Vagina (tissue), 2 donors: ENCODE measurements at places on chromosomes 13 and 19.

DNA sequence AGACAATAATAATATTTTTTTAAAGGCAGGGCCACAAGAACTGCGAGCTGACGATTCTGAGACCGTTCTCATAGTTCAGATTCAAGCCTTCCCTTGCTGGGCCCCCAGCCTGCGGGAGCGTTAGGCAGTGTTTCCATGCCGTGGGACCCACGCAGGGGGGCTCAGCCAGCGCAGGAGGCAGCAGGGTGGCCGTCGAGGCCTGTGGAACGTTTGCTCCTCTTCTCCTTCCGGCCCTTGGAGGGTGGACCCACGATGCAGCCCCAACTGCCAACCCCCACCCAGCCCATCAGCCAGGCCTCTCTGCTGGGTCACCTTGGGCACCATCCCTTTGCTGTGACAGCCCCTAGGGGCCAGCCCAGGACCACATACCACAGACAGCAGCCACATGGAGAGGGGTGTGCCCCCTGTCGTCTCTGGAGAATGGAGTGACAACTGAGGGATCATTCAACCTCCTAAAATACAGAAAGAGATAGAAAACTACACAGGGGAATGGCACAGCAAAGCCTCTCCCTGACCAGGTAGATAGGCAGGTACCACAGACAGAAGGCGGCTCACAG, 46.8 kb downstream of the PDCD5 start:
- no peak for DNase-seq

DNA sequence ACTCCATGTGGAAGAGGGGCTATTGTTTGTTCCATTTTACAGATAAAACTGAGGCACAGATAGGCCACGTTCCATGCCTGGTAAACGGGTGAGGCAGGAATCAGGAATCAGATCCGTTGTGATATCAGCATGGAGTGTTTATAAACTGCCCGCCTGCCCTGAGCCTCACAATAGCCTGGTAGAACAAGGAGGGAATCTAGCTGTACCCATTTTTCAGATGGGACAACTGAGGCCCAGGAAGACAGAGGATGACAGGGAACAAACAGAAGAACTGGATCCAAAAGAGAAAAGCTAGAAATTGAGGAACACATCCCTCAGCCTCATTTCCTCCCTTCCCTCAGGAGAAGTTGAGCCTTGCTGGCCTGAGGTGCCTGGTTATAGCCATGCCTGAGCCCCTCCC, 32.5 kb downstream of the CERS4 start:
- no peak for DNase-seq

- DNase-seq: no peak
Measured at GRCh38 chr13:25186187-25186586, 14.1 kb upstream of the AMER2 start.

GRCh38 chr13:96492766-96493165, 402.9 kb downstream of the HS6ST3 start:
- DNase-seq: no peak

- no peak for DNase-seq
Measured at GRCh38 chr13:43520351-43520750, 266.4 kb downstream of the ENOX1 start.

GRCh38 chr13:41213316-41213715, 18.9 kb upstream of the KBTBD7 start:
- no peak for DNase-seq

DNA sequence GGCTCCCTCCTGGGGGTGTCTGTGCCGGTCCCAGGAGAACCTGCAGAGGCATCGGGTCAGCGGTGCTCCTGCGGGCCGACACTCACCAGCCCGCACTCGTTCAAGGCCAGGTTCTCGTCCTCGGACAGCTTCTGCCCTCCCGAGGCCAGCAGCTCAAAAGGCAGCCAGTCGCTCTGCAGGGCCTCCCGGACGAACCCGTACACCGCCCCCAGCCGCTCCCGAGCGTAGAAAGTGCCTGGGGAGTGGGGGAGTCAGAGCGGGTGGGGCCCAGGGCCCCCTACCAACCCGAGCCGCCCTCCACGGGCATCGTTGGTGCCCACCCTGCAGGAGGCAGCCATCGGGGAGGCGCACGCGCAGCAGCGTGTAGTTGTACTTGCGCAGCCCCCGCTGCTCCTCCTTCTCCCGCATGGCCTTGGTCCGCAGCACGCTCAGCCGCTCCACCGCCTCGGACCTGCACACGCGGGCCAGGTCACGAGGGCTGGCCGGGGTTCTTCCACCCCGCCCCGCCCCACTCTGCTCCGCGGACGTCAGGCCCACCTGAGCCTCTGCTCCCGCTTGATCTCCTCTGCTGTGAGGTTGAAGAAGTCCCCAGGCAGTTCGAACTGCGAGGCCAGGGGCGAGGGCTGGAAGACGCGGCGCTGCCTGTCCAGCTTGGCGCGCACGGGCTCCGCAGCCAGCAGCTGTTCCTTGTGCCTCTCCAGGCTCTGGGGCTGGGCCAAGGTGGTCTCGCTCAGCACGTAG, 11.5 kb downstream of the UBXN6 start:
- DNase-seq: no peak

- no peak for DNase-seq
Measured at GRCh38 chr13:87941226-87941625, 270.1 kb downstream of the SLITRK5 start.

DNA sequence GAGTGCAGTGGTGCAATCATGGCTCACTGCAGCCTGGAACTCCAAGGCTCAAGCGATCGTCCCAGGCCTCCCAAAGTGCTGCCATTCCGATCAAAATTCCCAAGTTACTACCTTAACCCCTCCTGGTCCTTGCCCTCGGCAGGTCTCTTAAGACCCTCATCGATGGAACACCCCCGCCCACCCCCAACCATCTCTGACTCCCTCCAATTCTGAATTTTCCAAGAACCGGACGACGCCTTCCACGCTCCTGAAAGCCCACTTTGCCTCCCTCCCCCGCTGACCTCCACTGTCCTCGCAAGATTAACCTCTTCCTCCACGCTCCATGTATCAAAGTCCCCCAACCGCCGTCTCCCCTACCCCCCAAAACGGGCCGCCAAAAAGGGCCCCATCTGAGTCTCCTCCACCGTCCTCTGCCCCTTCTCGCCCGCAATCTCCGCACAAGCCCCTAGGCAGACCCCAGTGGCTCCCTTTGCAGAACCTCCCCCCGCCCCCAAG, 539 bp downstream of the DAPK3 start:
- no peak for DNase-seq
